ENCODE measurements at places on chromosomes 1 and 21.

- DNase-seq: no peak
Observed at GRCh38 chr1:151175863-151176262, at the start of gene TMOD4. TSS of gene TMOD4 (minus strand) at chr1:151175981. CDS start at chr1:151174875, 1,106 bp downstream.

- no peak for DNase-seq
Observed at GRCh38 chr1:54046671-54047383, 6.2 kb downstream of the TMEM59 start.

DNA sequence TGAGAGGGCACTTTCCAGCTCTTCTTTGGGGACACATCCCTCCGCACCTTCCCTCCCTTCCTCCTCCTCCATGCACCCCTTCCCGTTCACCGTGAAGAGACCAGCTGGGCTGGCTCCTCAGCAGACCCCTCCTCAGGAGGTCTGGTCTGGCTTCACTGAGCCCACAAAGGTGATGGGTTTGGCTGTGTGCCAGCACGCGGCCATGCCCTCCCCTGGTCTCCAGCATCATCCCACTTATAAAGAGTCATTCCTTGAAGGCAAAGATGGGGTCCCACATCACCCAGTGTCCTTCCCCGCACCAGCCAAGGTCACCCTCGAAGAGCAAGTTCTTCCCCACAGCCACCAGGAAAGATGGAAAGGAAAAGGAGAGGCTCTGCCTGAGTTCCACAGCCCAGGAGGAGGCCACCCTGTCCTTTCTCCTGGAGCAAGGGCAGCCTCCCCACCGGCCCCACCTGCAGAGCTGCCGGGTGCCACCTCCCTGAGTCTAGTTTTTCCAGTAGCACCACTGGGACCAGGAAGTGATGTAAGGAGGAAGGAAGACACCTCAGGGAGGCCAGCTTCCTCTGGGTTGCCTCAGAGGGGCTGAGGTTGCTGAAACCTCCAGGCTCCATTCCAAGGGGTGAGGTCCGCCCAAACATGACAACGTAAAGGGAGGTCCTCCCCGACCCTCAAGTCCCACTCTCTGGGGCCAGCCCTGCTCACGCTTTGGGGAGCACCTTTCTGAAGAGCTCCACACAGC lies 32.7 kb downstream of the RIPK4 start:
- DNase-seq: no peak

- no peak for DNase-seq
Observed at GRCh38 chr1:25799935-25800702, at the start of gene SELENON. TSS of gene SELENON (plus strand) at chr1:25800193. CDS start at chr1:25800231, 38 bp downstream.

- no peak for DNase-seq
Observed at GRCh38 chr1:36924282-36924811, 110.0 kb downstream of the GRIK3 start.

DNA sequence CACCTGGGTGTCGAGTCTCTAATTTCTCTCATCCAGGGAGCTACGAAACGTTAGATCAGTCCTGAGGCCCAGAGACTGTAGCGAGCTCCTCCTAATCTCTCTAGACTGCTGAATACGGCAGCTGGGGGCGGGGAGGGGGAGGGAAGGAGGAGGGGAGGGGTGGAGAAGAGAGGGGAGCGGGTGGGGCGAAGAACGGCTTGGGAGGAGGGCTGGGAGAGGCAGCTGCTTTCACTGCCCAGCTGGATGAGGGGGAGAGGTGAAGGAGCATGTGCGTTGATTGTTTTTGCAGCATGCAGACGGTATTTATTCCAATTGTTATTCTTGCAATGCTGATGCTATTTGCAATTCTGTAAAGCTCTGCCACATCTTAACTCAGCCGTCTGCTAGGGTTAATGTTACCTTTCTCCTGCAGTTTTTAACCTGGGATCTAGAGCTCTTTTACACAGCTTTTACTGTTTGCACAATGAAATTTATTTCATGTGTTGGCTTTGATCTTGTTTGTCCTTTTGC lies 790 bp downstream of the DNAJC6 start:
- DNase-seq: no peak

- no peak for DNase-seq
Observed at GRCh38 chr1:244633140-244633539, 19.8 kb upstream of the DESI2 start.

DNA sequence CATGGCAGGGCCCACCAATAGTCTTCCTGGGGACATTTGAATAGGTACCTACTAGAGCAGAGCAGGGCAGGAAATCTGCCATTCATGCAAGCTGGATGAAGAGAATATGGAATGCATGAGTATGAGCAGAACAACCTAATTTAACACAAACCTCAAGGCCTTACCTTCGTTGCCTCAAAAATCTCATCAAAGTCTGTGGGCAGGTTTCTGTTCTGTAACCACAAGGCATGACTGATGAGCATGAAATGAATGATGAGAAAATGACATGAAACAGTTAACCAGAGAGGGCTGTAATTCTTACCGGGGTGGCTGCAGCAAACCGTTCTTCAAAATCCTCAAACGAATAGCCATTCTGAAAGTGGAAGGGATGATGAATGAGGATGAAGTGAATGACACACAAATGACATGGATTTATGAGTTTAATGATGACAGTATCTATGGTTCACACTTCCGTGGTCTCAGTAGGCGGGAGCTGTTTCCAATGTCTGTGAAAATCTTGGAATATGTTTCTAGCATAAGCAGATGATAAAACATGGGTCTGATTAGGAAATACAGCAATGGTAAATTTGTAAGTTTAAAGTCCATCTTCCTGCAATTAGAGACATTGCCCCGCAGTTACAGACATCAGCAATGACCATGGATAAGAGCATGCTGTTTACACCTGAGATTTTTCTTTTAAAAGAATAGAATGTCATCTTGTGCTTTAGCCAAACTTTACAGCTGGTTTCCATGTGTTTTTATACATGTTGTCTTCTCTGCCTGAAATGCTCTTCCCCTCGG lies 67.6 kb upstream of the C8B start:
- DNase-seq: no peak

DNA sequence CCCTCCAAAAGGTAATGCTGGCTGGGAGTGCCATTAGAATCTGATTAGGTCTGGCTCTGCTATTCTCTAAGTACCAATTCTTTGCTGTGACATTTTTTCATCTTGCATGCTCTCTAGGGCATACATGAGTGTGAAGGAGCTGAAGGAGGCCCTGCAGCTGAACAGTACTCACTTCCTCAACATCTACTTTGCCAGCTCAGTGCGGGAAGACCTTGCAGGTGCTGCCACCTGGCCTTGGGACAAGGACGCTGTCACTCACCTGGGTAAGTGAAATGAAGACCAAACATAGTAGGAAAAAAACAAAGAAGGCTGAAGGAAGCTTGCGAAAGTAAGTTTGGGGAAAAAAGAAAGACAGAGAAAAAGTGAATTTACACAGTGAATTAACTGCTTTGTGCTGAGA lies 207.9 kb downstream of the PAPPA2 start:
- no peak for DNase-seq

DNA sequence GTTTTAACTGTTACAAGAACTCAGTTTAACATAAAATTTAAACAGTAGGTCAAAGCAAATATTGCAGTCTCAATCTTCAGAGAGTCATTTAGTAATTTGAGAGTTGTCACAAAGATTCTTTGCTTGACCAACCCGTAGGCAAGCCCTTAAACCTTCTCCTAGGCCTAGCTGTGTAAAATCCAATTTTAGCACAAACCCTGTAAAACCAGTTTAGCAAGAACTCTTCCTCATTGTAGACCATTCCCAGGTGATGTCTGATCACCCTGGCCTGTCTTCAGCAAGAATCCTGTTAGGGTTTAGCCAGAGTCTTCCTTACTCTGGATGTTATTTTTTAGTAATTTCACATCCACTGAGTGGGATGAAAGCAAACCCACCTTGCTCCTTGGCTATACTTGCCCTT lies 30.1 kb downstream of the LRIG2 start:
- DNase-seq: no peak

DNA sequence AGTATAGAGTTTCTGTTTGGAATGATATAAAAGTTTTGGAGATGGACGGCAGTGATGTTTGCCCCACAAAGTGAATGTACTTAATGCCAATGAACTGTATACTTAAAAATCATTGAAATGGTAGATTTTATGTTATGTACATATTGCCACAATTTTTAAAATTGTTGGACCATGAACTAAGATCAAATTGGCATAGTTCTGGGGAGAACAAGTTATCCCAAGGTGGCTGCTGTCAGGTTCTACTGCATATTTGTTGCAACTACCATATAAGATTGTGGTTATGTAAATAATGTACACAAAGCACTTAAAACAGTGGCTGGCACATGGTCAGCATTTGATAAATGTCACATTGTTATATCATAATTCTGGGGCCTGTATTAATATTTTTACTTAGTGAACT lies 466.4 kb downstream of the SIPA1L2 start:
- no peak for DNase-seq

GRCh38 chr1:245148861-245149260 lies 5.9 kb upstream of the KIF26B start:
- no peak for DNase-seq

DNA sequence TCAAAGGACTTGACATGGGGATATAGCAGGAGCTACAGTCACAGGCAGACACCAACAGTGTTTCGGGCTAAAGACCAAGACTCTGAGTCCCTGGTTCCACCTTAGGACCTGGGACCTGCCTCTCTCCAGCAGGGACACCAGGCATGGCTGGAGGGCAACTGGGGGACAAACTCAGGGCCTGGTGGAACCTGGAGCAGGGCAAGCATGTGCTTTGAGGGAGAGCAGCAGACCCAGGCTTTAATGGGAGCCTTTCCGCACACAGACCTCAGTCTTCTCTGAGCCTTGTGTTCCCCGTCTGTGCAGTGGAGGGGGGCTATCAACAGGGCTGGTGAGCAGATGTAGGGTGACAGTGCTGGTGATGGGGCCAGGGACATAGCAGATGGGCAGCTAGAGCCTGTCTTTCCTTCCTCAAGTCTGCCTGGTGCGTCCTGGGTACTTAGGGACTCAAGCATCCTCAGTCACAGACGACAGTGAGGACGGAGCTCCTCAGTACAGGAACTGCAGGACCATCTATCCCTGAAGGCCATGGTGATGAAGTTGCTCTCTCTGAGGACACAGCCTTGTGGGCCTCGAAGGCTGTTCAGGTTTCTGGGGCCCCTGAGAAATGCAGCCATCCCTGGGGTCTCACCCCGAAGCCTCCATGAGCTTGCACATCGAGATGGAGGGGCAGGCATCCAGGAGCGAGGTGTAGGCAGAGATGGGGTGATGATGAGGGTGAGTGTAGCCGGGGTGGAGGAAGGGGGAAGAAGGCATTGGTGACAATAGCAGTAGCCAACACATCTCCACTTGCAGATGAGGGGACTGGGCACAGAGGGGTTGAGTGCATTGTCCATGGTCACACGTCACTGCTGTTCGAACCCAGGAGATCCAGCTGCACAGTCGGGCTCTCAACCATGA lies 593.4 kb downstream of the PTPRU start:
- no peak for DNase-seq

GRCh38 chr21:41603476-41603875 lies 95.5 kb upstream of the TMPRSS2 start:
- no peak for DNase-seq

GRCh38 chr1:82390627-82391026 lies 589.9 kb downstream of the ADGRL2 start:
- no peak for DNase-seq

DNA sequence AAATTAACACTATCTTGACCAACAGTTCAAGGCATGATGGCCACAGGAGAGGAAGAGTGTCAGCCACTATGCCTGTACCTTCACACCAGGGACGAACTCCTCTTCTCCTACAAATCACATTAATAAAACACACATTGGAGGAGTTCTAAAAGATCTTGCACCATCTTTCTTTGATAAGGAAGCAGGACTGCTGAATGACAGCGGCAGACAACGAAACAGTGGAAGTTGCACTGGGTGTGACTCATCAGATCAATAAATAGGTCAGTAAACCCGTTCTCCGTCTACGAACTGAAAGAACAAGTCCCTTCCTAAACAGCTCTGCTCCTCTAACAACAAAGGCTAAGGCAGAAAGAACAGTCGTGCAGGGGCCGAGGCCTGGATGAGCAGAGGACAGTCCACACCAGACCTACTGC lies 23.1 kb downstream of the UBE2G2 start:
- DNase-seq: no peak

DNA sequence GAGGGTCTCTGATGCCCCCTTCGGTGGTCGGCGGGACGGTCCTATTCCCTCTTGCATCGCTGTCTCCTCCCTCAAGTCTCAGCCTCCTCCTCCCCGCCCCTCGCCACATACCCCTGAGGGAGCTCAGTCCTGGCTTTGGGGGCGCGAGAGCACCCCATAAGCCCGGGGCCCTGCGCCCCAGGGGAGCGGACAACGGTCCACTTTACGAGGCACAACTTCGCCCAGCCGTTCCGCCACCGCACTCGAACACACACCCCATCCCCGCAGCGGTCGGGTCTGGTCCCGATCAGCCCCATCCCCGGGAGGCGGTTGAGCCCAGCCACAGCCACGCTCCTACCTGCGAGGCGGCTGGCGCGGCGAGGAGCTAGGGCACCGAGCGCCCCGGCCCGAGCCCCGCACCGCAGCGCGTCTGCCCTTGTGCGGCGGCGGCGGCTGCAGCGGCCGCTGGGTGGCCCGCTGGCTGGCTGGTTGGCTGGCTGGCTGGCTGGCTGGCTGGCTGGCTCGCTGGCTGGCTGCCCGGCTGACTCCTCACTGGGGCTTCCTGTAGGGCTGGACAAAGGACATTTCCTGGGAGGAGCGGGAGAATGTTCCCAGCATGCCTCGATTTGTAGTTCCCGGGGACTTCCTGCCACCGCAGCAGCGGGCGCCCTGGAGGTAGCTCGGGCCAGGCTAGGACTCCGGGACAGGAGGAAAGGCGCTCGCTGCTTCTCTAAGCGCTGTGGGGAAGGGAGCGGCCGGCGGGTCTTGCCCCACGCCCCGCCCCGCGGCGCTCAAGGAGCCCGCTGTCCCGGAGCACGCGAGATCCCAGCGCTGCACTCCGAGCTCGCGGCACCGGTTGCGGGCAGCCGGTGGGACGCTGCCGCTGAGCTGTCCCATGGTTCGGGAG lies at the start of gene ZNF697:
ZNF697 (minus strand) TSS at position 533 of the 886 bp plus-strand sequence. CDS start 22,166 bp downstream, outside the sequence.
- DNase-seq: no peak

- DNase-seq: no peak
Observed at GRCh38 chr1:2592672-2593071, 6.1 kb downstream of the PRXL2B start.

- DNase-seq: no peak
Observed at GRCh38 chr1:29999595-29999994, 723.8 kb downstream of the MATN1 start.

DNA sequence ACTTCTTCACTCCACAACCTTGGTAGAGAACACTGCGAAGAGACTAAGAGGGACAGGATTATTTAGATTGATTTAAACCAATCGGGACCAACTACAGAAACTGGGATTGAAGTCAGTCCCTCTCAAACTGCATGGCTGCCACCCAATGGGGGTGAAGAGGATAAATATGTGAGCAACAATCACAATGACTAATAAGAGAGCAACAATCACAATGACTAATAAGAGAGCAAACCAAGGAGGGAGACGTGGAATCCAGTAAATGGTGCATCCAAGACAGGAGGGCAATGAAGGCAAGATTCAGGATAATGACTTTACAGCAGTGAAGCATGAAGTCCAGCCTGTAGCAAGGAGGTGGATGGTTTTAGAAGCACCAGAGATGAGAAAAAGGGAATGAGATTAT lies 322.8 kb downstream of the TTLL7 start:
- no peak for DNase-seq
